Mucosa of gallbladder (tissue), 1 donor: ENCODE measurements at places on chromosomes 5 and 9. TPM values are rescaled to one million over a fixed set of nuclear protein-coding genes. Genes with fewer than 3 reads are reported as not detected.

- no peak for DNase-seq
Observed at GRCh38 chr5:173853370-173854131, 34.6 kb upstream of the CPEB4 start.

DNA sequence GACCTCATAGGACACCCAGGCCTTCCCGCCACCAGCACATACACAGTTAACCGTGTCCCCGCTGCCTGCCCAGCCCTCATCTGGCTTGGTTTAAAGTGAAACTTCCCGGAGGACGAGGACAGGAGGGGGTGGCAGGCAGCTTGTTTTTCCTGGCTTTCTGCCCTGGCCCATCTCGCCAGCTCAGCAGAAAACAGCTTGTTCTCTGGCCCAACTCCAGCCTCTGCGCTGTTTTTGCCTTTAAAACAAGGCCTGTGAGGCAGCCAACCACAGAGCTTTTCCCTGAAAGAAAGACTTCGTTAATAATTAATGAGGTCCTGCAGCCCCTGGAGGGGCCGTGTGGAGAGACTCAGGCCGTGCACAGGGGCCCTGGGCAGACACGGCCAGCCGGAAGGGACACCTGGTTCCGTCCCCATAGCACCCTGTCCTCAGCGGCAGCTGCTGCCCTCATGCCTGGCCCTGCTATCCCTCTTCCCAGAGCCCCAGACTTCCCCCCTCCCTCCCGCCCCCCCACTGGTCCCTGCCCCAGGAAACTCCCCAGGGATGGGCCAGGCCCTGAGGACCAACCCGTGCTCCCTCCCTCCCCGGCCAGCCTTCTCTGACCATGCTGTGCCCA is 108.7 kb downstream of the RXRA start:
- DNase-seq = peak; percentile 97

DNA sequence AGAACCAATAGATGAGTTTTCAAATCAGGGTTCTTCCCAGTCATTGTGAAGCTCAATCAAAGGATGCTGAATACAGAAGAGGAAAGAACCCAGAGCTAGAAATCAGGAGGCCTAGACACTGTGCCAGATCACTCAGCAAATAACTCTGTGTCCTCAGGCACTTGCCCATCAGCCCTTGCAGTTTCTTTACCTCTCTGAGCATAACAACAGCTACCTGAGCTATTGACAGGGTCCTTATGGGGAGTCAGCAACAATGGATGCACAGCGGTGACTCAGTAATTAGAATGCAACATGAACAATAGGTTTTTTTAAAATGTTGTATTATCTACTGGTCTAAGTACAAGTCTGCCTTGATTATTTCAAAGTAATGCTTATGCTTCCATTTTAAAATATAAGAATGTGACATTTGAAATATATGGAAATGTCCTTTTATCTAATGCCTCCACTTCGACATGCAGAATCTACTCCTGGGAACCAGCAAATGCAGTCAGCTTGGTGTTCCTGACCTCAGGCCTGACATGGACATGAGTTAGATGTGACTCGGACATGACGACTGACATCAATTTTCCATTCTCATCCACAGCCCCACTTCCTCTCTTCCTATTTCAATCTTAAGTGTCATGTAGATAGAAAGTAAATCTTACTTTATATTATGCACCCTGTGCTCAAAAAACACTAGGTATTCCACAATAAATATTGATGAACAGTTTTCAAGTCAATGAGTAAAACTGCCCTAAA is 155.0 kb downstream of the TLE1 start:
- DNase-seq = no peak

DNA sequence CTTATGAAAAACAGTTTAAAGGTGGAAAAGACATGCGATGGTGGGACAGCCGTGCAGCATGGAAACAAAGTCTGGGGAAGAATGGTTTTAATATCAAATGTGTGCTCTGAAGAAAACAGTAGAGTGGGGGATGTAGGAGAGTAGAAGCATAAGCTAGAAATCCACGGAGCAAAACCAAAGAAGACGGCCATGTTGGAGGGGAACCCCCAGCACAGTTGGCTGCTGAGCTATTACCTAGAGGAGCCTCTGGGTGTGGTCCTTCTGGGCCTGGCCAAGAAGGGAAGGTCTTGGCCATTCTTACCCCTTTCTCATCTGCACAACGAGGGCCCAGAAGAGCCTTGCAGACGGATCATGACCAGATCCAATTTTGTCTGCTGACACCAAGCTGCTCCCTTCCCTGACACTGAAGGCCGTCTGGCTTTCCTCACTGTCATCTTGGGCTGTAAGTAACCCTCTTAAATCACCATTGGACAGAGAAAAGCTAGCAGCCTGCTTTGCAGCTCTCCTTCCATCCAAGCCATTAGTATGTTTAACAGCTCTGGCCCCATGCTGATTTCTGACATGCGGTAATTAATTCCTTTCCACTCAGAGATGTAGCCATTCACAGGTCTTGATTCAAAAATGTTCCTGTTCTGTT is 189.5 kb downstream of the SEC61B start:
- DNase-seq = no peak

DNA sequence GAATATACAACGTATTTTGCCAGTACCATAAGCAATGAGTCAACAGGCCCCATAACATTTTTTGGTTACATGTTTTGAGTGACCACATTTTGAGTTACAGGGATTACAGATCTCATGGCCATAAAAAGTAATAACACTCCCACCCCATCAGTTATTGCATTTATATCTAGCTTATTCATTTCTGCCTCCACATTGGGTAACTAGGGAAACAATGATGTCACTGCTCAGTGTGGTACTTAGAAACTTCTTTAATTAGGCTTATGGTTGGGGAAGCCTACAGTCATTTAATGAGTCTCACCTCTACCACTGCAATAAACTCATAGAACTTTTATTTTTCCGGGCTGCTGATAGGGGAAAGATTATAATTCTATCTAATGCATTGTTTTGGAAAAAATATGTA is 39.9 kb upstream of the SMIM15 start:
- DNase-seq = no peak

GRCh38 chr9:34505370-34506120 is 17.2 kb downstream of the ENHO start:
- no peak for DNase-seq

DNA sequence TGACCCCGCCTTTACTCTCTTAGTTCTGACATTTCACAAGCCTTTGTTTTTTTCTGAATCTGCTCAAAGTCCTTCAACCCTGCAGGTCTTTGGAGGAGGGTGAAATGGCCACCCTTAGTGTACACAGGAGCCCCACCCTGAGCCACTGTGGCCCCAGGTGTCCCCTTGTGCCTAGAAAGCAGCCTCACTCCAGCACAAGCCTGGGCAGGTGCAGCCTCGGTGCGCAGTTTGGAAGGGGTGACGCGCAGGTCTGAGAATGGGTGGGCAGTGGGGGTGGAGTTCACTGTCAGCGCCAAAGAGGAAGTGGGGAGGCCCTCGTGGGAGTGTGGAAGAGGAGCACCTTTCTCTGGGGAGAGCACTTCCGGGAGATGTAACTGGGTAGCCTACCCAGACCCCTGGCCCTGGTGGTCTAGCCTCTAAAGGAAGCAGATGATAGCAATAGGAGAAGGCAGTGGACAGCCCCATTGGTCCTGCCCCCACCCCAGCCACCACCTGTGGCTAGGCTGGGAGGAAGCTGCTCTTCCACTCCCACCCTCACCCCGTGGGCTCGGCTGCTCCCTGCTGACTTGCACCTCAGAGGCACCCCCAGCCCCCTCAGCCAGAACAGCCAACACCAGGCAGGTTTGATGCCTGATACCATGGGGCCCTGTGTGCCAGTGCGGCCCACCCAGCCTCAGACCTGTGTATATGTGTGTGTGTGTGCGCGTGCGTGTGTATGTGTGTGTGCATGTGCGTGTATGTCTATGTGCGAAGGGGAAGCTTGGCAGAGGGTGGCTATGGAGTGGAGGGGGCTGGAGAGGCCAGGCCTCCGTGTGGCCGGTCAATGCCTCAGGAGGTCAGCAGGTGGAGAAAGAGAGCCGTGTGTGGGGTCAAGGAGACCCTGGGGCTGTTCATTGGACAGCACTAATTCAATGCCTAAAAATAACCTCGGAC is 16.8 kb upstream of the DAB2IP start:
- no peak for DNase-seq

GRCh38 chr9:131848570-131849160 is 108.8 kb upstream of the RAPGEF1 start:
- no peak for DNase-seq

- no peak for DNase-seq
Observed at GRCh38 chr5:142529626-142530278, 156.1 kb downstream of the FGF1 start.

DNA sequence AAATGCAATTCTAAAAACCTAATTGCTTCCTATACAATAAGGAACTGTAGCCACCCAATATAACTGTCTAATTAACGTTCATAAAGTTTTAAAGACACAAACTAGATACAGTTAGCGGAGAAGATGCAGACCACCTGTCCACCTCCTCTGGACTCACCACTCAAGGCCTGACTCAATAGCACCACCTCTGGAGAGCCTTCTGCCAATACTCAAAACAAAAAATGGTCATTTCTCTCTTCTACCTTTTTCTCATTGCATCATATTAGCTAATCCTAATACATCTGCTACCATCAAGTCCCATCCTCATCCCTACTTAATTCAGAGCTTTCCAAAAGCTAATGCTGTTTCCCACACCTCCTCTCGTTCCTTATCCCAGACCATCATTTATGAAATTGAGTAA is 159.9 kb downstream of the MLLT3 start:
- DNase-seq = no peak

DNA sequence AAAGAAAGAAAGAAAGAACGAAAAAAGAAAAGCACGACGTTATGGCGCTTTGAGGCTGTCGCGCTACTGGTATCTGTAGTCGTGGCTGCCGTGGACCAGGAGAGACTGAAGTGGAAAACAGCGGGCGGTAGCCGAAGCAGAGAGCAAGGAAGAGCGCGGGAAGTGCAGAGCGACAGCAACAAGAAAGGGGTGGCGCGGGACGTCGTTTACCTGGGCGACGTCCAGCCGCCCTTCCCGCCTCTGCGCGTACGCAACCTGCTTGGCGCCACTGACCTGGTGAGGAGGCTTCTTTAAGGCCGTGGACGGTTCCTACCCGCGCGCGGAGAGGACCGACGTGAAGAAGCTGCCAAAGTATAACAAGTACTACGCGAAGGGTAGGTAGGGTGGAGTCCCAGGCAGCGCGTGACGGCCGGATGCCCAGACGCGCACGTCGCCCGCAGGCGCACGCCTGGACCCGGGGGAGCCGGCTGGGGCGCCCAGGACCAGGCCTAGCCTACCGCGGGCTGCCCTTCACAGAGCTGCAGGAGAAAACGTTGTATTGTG is 15.4 kb downstream of the CCL28 start:
- peak; percentile 50 for DNase-seq

DNA sequence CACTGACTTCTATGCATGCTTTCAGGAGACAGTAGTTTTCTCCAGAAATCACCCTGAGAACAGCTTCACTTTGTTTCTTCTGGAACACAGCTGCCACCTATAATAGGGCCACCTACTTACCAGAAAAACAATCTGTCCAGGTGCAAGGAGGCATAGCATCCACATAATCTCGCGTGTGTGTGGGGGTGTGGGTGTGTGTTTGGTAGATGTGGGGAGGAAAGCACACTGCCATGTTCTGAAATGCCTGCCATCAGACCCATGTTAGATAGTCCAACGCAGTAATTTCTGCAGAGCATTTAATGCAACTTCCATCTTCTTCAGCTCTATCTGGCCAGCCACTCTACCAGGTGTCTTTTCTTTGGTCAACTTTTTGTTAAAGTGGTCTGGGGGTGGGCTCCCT is 102.9 kb downstream of the ACER2 start:
- no peak for DNase-seq

Gene PPP6C
- total RNA-seq = 36.4 TPM

Gene PCDHGB2
- total RNA-seq = 5.1 TPM

Gene PHYHD1
- total RNA-seq = 14.6 TPM

Gene SLC36A2
- total RNA-seq = 0.14 TPM

Gene PFN3
- not detected for total RNA-seq

Gene TMEM174
- total RNA-seq = not detected

Gene PCA3
- total RNA-seq = not detected

Gene RNF183
- total RNA-seq = 5.3 TPM

Gene LCP2
- total RNA-seq = 38.4 TPM

Gene MARCOL
- total RNA-seq = not detected

Gene WNT8A
- not detected for total RNA-seq

Gene APBA1
- total RNA-seq = 10.7 TPM

Gene PLAC8L1
- total RNA-seq = not detected

Gene EHMT1
- 100 TPM for total RNA-seq

Gene NR2F1-AS1
- 29.5 TPM for total RNA-seq
